ENCODE measurements at places on chromosomes 2 and 18. TPM values are rescaled to one million over a fixed set of nuclear protein-coding genes. Genes with fewer than 3 reads are reported as not detected.

The ITPRIPL1 gene
- total RNA-seq, result 0.22 TPM

DNA sequence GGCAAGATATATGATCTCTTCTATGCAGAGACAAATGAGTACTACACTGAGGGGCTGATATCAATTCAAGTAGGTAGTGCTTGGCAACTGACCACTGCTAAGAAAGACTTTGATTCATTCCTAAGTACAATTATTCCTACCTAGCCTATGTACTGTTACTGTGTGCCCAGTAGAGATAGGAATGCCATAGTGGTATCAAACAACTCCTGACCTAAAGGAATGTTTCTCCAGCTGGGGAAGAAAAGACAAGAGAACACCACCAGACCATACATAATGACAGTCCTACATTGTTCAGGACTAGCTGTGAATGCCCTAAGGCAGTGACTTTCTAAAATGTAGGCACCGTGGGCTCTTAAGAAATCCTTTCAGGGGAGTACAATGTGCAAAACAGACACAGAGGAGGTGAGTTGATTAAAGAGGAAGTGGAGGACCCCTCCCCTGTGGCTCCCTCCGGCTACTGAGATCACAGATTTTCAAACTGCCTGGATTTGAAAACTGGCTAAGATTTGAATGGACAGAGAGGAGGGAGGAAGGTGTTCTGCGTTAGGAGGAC lies 89.1 kb downstream of the ANTXR1 start:
- H3K27me3 ChIP-seq, result no peaks in the 10 kb centered on the region
- H3K4me1 ChIP-seq, result no peaks in the 10 kb centered on the region
- no peak for DNase-seq
- no peak overlapping the region for H3K27ac ChIP-seq
- no peak overlapping the region for H3K4me3 ChIP-seq

GRCh38 chr2:180442860-180443644 lies 436.0 kb upstream of the CWC22 start:
- H3K27me3 ChIP-seq, result no peaks in the 10 kb centered on the region
- no peak overlapping the region for H3K4me3 ChIP-seq
- DNase-seq, result no peak
- no peaks in the 10 kb centered on the region for H3K4me1 ChIP-seq
- no peaks in the 10 kb centered on the region for H3K36me3 ChIP-seq

The FLACC1 gene
- total RNA-seq, result 0.98 TPM

DNA sequence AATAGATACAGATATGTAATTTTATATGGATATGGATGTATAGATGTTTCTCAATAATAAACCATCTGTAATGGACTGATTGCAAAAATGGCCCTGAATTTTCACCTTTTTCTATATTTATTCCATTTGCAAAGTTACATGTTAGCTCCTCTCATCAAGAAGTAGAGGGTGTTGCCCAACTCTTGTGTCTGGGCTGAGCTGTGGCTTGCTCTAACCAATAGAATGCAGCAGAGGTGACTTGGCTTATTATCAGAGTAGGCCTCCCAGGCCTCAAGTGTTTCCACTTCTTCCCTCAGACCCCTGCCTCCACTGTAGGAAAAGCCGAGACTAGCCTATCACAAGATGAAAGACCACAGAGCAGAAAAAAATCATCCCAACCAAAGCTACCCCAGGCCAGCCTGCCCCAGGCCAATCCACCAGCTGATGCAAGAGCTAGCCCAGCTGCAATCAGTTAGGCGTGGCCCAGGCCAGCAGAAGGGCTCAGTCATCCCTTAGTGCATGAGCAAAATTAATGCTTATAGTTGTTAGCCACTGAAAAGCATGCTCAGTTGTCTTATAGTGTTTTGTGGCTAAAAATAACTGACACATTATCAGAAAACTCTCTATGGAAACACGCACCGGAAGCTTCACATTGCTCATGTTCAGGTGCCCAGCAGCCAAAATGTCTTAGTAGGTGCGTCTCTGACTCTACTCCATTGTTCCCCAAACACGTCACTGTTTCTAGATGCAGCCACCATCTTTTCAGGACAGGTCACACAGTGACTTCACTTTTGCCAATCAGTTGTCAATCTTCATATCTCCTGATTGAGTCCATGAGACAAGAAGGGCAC lies 464.0 kb downstream of the FBXO15 start:
- no peak for DNase-seq
- H3K27ac ChIP-seq, result no peak overlapping the region
- no peaks in the 10 kb centered on the region for H3K36me3 ChIP-seq

DNA sequence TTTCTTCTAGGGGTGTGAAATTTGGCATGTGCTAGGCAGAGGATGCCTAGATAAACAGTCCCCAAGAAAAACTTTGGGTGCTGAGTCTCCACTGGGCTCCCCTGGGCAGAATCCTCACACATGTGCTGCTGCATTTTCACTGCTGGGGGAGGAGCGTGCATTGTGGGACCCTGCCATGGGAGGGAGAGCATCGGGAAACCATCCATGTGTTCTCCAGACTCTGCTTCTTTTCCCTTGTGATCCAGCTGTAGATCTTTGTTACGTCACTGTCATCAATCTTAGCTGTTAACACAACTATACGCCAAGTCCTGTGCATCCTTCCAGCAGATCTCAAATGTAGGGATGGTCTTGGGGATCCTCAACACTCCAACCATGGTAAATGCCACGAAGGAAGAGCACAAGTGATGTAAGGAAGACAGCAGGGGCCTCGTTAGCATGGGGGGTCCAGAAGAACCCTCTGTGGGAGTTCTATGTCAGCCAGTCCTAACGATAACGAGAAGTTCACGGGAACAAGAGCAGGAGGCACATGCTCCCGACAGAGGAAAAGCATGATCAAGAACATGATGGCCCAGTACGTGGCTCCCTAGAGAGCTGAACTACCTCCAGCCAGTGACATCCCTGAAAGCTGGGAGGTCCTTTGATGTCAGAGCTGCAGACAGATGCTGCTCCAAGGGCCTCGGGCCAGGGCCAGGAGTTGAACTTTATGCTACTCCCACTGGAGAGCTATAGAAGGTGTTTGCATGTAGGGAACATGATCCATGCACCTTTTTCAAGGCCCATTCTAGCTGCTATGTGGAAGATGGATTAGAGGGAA lies 41.1 kb upstream of the NPAS2 start:
- H3K36me3 ChIP-seq, result no peaks in the 10 kb centered on the region
- no peaks in the 10 kb centered on the region for H3K27me3 ChIP-seq
- H3K4me3 ChIP-seq, result no peak overlapping the region
- DNase-seq, result no peak

The FRZB gene
- 0.68 TPM for total RNA-seq

DNA sequence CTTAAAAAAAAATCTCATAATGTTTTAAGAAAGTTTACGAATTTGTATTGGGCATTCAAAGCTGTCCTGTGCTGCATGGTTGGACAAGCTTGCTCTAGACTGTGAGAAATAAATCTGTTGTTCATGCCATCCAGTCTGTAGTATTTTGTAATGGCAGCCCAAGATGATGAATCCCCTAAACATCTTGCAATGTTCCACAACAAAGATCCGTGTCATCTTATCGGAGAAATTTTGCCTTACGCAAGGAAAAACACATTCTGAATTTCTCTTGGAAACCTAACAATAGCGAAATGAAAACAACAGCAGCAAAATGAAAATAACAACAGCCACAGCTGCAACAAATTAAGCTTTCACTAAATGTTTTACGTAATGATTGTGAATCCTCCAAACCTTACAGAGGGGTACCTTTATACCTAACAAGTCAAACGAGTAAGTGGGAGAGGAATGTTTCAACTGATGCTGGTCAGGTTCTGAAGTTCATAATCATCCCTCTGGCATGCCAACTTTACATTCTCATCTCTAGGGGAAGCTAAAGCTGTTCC lies 76.1 kb upstream of the RNU4ATAC start:
- DNase-seq, result no peak
- no peaks in the 10 kb centered on the region for H3K4me1 ChIP-seq
- no peak overlapping the region for H3K4me3 ChIP-seq
- peaks cover 68% of the 10 kb centered on the region for H3K36me3 ChIP-seq
- H3K27me3 ChIP-seq, result no peaks in the 10 kb centered on the region

Measured in right lobe of liver (tissue), 6 donors.